Activated CD4-positive, alpha-beta T cell treated with anti-CD3 and anti-CD28 coated beads for 1 hour (primary cell): ENCODE measurements at places on chromosomes 3 and 15.

- no peak for DNase-seq
Observed at GRCh38 chr3:138439646-138440045, 5.2 kb downstream of the ESYT3 start.

GRCh38 chr3:37559461-37559860 is 302.2 kb upstream of the CTDSPL start:
- no peak for DNase-seq

- DNase-seq: no peak
Observed at GRCh38 chr15:57015897-57016296, 97.5 kb downstream of the TCF12 start.

- no peak for DNase-seq
Observed at GRCh38 chr3:50585919-50586762, 16.8 kb downstream of the HEMK1 start.

- no peak for DNase-seq
Observed at GRCh38 chr3:189232790-189233189, 61.0 kb downstream of the TPRG1 start.

DNA sequence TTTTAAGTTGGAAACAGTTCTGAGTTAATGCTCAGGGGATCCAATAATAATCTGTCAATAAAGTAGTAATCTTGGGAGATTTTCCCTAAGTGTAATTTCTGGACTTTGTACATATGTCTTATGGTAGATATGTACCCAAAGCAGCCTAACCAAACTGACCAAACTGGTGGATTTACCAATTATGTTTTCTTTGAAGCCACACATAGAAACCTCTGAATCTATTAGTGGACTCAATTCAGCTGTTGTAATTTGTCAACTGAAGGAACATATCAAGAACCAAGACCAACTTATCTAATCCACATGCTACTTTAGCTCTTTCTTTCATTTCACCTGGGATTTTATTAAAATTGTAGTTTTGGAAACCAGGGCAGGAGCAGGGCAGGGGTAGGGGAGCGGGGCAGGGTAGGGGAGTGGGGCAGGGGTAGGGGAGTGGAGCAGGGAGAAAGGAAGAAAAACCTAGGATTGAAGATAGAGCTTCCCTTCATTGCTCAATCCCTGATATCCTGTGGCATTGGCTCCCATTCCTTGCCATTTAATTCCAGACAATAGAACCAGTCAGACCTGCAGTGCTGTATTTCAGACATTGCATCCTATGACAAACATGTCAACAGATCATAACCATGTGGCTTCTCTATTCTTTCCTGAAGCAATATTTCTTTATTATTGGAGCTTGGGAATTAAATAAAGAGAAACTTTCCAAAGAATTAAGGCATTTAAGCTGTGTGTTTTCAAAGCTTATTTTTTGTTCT is 101.8 kb downstream of the NFKBIZ start:
- no peak for DNase-seq

DNA sequence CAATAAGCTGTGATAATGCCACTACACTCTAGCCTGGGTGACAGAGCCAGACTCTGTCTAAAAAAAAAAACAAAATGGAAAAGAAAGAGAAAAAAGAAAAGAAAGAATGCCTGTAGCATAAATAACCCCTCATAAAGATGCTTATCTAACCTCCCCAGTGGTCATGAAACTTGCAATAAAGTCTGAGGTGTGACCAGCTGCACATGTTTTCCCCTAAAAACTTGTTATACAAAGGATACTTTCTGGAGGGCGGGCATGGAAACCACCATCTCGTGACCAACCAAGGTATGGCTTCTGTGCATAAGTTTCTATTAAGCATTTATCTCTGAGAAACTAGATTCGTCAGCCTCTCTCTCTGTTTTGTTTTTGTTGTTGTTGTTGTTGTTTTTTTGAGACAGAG is 21.8 kb downstream of the CCDC32 start:
- no peak for DNase-seq

DNA sequence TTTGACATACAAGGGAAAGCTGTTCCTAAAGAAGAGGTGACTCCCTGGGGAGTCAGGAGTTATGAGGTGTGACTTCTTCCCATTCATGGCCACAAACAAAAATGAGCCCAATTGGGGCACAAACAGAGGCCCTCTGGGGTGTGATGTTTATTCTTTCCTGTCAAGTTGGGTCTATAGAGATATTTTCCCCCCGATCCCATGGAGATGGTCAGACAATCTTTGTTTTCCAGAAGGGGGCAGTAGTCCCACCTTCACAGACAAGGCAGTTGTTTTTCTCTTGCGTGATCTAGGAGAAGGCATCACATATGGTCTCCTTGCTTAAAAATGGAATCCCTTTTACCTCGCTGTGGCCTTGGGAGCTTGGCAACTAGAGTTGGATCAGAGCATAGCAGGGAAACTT is 110.3 kb downstream of the MFSD1 start:
- no peak for DNase-seq

- no peak for DNase-seq
Observed at GRCh38 chr3:126934991-126935390, 47.9 kb upstream of the PLXNA1 start.

DNA sequence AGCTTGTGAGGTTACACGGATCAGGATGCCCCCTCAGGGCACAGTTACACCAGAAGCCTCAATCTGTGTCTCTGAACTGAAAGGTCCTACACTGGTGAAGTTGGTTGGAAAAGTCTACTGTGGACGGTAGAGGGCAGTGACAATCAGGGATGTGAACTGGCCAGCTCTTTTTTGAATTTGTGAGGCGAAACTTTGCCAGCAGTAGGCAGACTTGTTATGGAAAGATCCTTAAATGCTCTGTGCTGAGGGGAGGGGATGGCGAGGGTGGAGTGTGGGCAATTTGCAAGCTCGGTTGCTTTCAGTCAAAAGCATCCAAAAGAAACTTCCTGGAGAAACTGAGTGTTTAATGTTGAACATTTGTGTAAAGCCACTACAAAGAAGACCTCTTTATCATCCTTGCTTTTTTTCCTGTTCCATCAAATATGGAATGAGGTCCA is 127.4 kb upstream of the ABHD17C start:
- DNase-seq: no peak

GRCh38 chr3:48469046-48469915 is 22.7 kb downstream of the ATRIP start:
- no peak for DNase-seq
